ENCODE measurements at places on chromosomes 11 and 22.

DNA sequence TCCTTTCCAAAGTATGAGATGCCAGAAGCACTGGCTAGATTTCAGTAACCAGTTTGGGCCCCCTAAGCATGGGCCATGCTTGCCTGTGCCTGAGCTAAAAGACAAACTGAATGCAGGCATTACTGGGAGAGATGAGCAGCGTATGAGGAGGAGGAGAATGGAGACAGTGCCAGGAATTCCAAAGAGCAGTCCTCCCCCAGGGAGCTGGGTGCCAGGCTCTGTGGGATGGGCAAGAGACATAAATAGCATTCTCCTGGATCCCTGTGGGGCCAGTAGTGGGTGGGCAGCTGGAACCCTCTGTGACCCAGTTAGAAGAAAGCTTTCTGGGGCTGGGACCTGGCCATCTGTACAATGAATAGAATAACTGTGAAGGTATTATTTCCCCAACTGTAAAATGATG lies 235.6 kb downstream of the KCNA4 start:
- no peak for DNase-seq

GRCh38 chr22:46744581-46744980 lies 6.5 kb upstream of the CERK start:
- no peak for DNase-seq

DNA sequence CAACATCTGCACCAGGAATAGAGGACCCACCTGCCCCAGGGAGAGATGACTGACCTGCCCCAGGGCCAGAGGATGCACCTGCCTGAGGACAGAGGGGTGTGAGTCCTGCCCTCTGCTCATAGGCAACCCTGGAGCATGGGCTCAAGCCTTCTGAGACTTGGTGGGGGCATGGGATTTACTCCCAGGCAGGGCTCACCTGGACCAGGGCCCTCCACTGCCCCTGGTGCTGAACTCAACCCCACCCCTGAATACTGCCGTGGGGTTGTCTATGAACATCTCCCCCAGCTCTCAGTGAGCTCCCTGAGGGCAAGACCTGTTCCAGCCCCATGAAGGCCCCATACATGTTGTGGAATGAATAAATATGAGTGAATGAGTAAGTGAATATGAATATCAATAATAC lies 33.8 kb upstream of the MUC5AC start:
- DNase-seq = no peak

DNA sequence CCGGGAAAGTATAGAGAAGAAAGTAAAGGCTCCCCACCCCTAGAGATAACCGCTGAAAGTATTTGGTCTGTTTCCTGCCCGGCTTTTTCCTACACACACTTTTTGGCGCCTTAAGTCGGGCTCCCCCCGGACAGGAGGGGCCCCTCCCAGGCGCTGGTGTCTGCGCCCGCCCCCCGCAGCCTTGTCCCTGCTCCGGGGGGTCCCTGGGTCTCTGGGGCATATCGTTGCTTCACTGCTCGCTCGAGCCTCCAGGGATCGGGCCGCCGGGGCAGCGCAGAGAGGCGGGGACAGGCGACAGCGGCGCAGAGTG lies 928 bp upstream of the CRACR2B start:
- no peak for DNase-seq

DNA sequence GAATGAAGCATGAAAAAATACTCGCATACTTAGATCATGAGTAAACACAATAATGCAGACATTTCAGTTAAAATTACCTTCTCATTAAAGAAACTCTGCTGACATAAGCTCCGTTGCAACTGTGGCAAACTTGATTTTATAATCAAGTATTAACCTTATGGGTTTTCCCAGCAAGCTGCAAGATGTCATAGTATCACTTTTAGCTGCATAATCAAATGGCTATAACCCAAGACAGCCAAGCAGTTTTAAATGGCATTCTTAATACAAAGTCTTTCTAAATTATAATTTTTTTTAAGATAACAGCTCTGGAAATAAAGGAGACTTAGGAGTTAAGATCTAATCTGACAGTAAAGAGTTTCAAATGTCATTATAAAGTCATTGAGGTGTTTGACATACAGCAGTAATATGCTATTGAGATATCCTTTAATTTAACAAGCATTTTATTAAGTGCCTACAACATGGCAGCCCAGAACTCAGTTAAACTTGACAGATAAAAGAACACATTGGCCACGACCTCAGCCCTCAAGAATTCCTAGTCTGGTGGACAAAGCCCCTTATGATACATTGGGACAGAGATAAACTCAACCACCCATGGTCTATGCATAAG lies 163.1 kb upstream of the FAT3 start:
- DNase-seq = no peak

DNA sequence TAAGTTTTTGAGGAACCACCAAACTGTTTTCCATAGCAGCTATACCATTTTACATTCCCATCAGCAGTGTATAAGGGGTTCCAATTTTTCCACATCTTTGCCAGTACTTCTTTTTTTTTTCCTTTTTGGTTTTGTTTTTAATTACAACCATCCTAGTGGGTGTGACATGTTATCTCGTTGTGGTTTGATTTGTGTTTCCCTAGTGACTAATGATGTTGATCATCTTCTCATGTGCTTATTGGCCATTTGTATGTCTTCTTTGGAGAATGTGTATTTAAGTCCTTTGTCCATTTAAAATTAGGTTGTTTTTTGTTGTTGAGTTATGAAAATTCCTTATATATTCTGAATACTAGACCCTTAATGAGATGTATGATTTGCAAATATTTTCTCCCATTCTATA lies 59.3 kb downstream of the STIM1 start:
- no peak for DNase-seq

- DNase-seq = no peak
Observed at GRCh38 chr22:22937894-22938480, 50.4 kb downstream of the IGLL5 start.

DNA sequence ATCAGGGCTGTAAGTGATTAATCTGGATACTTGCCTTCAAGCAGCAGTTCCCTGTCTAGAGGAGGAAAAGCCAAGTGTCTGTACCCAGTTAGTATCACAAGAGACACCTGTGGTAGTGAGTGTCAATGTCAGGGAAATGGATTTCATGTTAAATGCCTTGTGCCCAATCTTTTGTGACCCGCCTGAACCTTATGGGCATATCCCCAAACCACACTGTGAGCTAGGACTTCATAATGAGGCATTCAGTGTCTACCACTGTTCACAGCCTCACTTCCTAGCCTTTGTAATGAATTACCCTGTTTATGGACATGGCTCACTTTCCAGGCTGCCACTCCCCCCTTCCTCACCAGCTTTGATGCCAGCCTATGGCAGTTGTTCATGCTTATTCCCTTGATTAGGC lies 125.1 kb downstream of the TRIM44 start:
- DNase-seq = no peak

DNA sequence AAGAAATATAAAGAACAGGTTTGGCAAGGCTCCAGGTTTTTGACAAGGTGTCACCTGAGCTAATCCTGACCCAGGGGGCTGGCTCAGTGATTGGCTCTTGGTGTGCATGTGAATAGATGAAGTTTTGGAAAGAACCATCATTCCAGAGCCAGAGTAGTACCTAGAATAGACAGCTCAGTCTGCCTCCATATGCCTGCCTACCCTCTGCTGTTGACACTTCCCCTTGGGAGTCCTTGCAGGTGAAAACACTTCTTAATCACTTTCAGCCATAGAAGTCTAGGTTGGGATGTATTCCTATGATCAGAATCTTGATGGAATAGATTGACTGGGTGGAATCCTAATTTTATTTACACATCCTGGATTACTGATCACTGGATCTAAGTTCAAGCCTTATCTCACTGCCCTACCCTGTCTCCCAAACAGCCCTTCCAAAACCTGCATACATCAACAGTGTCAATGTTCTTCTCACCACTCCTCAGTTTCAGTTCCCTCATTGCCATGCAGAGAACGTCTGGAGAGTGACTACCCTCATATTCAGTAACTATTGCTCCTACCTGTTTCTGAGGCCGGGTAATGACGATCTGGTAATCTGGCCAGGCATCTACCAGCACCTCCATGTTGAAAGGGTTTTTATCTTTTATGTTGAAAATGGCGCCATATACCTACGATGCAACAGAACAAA lies 6.7 kb downstream of the GLYATL2 start:
- DNase-seq = no peak

GRCh38 chr11:101215069-101215468 lies 85.5 kb upstream of the PGR start:
- no peak for DNase-seq

GRCh38 chr11:75478783-75479596 lies 46.0 kb upstream of the KLHL35 start:
- no peak for DNase-seq

GRCh38 chr22:39144101-39144767 lies 8.2 kb downstream of the CBX7 start:
- DNase-seq = peak; percentile 14

DNA sequence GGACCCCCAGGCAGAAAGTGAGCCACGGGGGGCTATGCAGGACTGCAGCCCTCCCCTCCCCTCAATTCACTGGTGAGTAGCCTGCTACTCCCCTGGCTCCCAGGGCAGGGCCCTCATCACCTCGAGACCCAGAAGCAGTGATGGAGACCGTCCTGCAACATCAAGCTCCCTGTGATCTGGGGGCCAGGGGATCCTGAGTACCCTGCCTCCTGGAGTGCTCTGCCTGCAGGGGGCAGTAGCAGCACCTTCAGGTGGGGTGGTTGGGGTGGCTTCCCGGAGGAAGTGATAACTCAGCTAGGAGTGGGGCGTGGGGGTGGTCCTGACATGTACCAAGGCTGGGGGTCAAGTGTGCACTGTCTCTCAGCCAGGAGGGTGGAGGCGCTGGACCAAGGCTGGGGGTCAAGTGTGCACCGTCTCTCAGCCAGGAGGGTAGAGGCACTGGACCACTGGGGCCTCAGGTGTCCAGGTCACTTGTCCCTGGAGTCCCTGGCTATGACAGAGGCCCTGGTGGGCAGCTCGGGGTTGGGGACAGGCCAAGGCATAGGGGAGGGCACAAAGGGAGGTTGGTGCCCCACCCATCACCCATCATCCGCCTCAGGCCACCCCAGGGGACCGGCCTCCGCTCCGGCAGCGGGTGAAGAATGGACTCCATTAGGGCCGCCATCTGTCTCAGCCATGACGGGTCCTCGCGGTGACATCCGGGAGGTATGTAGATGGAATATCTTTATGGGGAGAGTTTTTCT lies 9.4 kb downstream of the RTN4R start:
- no peak for DNase-seq

DNA sequence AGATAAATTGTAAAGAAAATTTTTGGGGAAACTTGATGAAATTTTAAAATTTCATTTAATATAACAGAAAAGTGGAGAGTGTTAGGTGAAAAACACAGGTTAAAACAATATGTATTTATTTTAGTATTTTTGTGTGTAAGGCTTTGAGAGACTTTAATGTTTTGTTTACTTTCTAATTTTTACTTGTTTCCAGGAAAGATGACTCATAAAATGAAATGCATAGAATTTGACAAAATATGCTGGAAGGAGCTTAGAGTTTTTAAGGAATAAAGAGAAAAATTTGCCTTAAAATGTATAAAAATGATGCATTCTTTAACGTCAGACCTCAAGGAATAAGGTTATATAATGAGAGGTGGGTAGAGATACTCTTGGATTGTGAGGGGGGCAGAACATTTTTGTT lies 1205.1 kb upstream of the CNTN5 start:
- DNase-seq = no peak

GRCh38 chr11:23509023-23509422 lies 648.7 kb upstream of the CCDC179 start:
- DNase-seq = peak; percentile 3

DNA sequence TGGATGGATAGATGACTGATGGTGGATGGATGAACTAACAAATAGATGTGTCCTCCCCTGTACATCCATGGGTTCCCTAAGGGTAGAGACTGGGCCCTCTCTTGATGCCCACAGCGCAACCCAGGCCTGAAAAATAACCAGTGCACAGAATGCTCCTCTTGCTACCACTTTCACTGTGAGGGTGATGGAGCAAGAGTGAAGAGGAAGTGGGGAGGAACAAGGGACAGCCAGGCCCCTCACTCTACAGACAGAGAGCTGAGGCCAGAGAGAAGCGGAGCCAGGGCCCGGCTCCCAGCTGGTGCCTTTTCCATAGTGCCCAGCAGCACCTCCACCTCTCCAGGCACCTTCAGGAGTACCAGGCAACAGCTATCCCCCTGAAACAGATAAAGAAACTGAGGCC lies 67.7 kb downstream of the THAP12 start:
- DNase-seq = no peak

DNA sequence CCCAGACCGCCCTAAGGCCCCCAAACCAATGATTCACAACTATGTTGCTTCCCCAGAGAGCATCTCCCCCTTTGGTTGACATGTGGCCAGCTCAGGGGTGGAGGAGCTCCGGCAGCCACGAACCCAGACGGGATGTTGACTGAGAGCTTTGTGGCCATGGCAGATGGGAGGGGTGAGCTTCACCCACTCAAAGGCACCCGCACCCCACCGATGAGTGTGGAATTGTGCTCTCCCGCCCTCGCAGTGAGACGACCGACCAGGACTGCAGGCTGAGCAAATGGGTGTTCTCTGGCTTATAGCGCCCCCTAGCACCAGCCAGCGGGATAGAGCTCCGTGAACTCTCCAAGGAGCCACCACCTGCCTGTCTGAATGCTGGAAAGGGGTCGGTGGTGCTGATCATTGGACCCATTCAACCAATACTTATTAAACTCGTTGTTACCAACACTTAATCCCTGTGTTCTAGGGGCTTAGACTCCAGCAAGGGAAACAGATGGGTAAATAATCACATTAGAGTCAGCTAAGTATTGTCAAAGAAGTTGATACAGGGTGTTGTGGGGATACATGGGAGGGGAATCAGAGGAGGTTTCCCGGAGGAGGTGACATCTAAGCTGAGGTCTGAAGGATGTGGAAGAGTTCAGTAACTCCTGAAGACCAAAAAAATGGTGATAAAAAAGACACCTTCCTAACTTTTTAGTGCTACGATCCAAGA lies 4.5 kb upstream of the TIMP3 start:
- DNase-seq = peak; percentile 63

GRCh38 chr22:19694696-19695095 lies 19.6 kb upstream of the SEPTIN5 start:
- no peak for DNase-seq

All from AG09309 (cell line).